Activated naive CD8-positive, alpha-beta T cell treated with anti-CD3 and anti-CD28 coated beads for 36 hours (primary cell): ENCODE measurements at places on chromosomes 13 and 19.

GRCh38 chr13:79402679-79403078 lies 3.4 kb downstream of the RBM26 start:
- no peak for DNase-seq

DNA sequence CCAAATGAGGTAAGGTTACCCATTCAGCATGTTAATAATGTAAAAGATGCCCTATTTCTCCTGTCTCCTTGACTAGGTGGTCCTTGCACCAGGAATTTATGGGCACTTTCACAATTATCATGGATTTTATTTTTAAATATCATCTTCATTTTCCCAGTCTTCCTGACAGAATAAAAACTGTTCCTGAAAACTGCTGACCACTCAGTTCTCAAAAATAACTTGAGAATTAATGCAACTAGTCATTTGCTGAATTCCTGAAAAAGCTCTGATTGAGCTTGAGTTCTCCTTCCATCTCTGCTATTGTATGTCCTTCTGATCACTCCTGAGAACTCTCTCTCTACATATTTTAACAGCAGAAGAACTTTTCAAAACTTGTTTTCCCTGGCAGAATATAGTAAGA lies 55.0 kb downstream of the DCLK1 start:
- DNase-seq: no peak

- no peak for DNase-seq
Measured at GRCh38 chr19:47663435-47663910, 49.7 kb upstream of the EHD2 start.

DNA sequence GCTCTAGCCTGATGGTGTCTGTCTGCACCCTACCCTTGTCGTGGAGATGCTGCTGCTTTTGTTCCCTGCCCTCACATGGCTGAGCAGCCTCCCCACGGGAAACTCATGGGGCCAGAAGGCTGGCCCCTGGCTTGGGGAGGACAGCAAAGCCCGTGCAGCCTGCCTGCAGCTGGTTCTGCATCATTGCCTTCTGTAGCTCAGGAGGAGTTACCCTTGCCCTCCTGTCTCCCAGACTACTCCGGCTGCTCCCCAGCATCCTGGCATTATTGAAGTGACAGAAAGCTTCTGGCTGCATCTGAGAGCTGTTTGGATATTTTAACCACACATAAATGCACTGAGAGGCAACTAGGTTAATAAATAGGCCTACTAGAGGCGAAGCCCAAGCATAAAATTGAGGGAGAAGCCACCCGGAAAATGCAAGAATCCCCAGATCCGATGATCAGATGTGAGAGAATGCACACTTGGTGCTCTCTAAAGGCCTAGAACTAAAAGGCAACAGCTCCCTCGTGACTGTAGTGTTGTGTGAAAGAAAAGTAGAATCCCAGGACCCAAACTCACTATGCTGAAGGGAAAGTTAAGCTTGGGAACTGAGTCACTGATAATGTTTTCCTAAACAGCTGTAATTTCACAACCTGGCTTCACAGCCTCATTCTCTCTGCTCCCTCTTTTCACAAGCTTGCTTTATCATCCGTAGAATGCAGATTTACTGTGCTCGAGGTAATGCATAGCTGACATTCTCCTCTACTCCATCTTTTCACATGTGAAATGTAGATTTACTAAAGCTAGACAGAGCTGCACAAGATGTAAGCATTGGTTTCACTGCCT lies 110.8 kb downstream of the TNFRSF19 start:
- no peak for DNase-seq

GRCh38 chr13:59211606-59212005 lies 952.1 kb downstream of the DIAPH3 start:
- no peak for DNase-seq

GRCh38 chr13:110642291-110642981 lies 27.1 kb downstream of the NAXD start:
- DNase-seq: no peak

- no peak for DNase-seq
Measured at GRCh38 chr19:3186160-3186688, 494 bp downstream of the NCLN start.

GRCh38 chr19:30621326-30621920 lies 249.2 kb downstream of the ZNF536 start:
- DNase-seq: no peak

GRCh38 chr19:17325133-17325532 lies 9.5 kb downstream of the ANO8 start:
- no peak for DNase-seq
